ENCODE measurements at places on chromosomes 3 and 15.

- no peak for DNase-seq
Measured at GRCh38 chr3:104892044-104892443, 474.7 kb upstream of the ALCAM start.

DNA sequence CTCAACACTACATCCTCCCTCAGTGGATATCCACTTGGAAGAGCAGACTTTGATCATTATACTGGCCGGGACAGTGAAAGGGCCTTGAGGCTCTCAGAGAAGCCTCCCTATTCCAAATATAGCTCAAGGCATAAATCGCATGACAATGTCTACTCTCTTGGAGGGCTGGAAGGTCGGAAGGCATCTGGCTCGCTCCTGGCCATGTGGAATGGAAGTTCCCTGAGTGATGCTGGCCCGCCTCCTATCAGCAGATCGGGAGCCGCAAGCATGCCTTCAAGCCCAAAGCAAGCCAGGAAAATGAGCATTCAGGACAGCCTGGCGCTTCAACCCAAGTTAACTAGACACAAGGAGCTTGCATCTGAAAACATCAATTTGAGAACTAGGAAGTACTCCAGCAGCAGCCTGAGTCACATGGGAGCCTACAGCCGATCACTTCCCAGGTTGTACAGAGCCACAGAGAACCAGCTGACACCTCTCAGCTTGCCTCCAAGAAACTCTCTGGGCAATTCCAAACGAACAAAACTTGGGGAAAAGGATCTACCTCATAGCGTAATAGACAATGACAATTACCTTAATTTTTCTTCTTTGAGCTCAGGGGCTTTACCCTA, 25.4 kb downstream of the PHLDB2 start:
- peak; percentile 28 for DNase-seq

DNA sequence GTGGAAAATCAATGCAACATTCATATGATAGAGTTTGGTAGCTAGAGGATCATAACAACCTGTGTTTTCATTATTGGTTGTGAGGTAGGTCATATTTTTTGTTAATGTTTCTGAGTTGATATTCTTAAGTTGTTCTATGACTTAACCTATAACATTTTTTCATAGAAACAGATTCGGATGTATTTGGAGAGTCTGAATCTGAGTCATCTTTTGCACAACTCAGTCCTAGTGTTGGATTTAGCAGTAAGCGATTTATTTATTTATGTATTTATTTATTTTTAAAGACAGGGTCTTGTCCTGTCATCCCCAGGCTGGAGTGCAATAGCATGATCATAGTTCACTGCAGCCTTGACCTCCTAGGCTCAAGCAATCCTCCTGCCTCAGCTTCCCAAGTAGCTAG, 292.8 kb upstream of the ZNF717 start:
- no peak for DNase-seq

DNA sequence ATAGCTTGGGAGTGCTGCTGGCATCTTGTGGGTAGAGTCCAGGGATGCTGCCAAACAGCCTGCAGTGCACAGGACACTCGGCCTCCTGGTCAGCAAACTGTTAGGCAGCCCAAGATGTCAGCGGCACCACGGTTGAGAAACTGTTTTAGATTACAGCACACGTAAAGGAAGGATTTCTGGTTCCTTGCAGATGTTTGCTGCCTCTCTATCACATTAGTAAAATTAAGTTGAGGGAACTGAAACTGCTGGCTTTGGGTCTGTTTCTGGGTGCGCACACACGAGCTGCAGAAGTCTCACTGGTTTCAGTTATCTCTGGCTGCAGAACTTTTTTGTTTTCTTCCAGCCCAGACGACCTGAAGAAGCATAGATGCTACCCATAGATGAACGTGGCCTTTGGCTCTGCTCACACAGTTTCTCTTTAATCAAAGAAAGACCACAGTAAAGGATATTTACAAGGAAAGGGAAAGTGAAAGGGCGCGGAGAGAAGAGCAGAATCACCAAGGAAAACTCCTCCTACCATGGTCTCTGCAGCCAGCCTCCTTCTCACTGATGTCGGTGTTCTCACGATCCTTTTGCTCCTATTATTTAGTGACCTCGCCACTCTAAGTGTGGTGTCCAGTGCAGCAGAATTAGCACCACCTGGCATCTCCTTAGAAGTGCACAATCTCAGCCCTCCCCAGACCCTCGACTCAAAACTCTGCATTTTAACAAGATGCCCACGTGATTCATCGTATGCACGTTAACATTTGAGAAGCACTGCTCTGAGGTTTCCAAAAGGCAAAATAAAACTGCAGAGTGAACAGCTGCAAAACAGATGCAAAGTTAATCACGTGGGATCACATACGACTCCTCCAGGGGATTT, 50.6 kb upstream of the AKAP13 start:
- peak; percentile 91 for DNase-seq

GRCh38 chr3:44729384-44729910, at the start of gene ZNF501:
TSS of gene ZNF501 (plus strand) at chr3:44729635. CDS start at chr3:44734422, 4,787 bp downstream.
- peak; percentile 78 for DNase-seq

GRCh38 chr15:95880031-95880570, 450.4 kb upstream of the NR2F2 start:
- peak; percentile 66 for DNase-seq

DNA sequence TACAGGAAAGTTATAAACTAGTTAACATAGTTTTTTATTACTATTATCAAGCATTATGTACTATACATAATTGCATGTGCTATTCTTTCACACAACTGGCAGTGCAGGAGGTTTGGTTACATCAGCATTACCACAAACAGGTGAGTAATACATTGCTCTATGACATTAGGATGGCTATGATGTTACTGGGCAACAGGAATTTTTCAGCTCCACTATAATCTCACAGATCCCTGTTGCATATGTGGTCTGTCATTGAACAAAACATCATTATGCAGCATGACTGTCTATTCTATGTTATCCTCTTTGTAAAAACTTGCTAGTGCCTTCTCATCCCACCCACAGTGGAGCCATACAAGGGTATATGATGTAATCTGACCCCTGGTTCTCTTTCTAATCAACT, 36.5 kb upstream of the PDZRN3 start:
- DNase-seq, result no peak

DNA sequence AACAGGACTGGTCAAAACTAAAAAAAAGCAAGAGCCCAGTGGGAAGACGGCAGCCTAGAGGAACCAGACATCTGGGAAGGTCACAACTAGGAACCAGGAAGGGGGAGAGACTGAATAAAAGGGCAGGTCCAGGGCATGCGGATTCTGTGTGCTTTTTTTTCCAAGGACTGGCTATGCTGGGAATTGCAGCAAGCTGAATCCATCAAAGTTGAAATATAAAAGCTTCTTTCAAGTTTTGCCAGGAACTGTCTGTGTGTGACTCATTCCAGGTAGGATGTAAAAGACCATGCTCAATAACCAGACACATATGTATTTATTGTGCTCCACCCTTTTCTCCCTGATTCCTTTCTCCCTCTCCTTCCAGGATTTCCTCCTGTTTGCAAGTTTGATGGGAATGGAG, 47.9 kb upstream of the CCDC80 start:
- no peak for DNase-seq

DNA sequence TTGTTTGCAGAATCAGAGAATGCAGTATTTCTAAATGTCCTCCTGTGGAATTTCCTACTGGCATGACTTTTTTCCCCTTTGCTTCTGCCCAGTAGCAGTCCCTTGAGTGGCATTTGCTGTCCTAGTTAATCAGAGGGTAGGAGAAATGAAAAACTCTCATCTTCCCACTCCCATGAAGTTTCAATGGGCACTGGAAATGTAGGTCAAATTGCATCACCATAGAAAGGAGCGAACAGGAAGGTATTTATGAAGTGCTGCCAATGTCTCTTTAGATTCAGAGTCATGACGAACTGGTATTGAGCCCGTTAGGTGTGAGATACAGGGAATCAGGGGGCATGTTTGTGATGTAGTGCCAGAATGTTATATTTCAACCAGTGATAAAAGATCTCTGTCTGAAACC, 23.2 kb downstream of the ATXN7 start:
- no peak for DNase-seq

GRCh38 chr3:23490459-23490858, 287.3 kb downstream of the UBE2E2 start:
- DNase-seq, result peak; percentile 12

GRCh38 chr15:61195116-61196002, 33.7 kb downstream of the RORA start:
- peak; percentile 44 for DNase-seq

DNA sequence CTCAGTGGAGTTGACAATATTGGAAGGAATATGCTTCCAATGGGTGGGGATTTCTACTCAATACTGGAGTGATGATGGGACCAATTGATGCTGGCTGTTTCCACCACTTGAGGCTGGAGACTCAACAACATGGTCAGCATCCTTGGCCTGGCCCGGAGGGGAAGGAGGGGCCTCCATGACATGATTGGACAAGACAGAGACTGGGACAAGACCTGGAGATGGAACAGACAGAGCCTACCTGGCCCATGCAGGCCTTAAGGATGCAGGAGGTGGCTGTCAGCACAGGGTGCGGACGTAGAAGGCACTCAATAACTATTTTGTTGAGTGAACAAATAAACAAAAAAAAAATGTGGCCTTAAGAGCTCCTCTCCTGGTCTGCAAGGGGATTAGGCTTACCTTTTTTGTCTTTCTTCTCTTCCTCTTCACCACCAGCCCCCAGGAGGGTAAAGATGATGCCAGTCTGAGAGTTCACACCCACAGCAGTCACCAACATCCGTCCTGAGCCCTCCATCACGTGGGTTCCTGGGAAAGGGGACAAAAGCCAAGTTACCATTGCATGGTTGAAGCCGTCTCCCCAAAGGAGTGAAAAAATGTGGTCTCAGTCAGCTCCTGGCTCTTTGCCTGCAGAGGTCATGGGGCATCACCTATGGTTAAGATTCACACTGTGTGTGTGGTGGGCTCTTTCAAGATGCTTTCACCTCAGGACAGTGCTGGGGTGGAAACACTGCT, 67.1 kb upstream of the SEC13 start:
- no peak for DNase-seq

GRCh38 chr3:64653101-64653500, 34.7 kb downstream of the ADAMTS9 start:
- DNase-seq, result no peak

GRCh38 chr15:56817321-56818080, 84.2 kb upstream of the ZNF280D start:
- DNase-seq, result no peak

- DNase-seq, result no peak
Measured at GRCh38 chr3:131804565-131805133, 230.2 kb downstream of the CPNE4 start.

DNA sequence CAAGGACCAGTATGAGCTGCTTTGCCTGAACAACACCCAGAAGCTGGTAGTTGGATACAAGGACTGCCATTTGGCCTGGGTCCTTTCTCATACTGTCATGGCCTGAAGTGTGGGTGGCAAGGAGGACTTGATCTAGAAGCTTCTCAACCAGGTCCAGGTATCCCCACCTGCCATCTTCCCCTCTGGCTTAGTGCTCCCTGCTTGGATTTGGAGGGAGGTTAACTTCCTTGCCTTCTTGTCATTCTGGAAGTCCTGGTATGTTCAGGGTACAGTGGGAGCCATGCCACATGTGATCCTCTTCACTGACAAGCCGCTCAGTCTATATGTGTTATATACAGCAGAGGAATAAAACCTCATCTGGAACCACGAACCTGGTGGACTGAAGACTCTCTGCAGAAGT, 37.7 kb upstream of the TOPBP1 start:
- no peak for DNase-seq

DNA sequence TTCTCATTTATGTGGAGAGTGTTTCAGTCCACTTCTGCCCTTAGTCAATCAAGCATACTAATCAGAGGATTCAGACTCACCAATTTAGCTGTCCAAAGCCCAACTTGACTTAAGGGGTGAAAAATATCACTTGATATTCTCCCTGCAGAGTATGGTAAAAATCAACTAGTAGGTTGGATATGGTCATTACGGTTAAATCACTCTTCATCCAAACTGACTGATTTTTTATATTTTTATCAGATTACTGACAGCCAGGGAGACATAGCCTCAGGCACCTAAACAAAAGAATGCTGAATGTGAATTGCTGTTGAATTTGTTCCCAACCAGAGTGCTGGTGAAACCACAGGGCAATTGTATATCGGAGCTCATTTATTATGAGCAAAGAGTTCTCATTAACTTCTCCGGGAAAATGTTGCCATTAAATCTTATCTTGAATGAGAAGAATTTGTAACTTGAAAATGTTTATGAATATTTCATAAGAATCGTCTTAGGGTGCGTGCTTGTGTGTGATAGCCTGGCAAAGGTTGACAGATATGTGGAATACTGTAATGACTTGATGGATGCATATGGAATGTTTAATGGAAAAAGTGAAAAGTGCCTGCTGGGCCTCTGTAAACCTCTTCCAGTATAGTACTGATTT, 411.2 kb downstream of the NAALADL2 start:
- no peak for DNase-seq

DNA sequence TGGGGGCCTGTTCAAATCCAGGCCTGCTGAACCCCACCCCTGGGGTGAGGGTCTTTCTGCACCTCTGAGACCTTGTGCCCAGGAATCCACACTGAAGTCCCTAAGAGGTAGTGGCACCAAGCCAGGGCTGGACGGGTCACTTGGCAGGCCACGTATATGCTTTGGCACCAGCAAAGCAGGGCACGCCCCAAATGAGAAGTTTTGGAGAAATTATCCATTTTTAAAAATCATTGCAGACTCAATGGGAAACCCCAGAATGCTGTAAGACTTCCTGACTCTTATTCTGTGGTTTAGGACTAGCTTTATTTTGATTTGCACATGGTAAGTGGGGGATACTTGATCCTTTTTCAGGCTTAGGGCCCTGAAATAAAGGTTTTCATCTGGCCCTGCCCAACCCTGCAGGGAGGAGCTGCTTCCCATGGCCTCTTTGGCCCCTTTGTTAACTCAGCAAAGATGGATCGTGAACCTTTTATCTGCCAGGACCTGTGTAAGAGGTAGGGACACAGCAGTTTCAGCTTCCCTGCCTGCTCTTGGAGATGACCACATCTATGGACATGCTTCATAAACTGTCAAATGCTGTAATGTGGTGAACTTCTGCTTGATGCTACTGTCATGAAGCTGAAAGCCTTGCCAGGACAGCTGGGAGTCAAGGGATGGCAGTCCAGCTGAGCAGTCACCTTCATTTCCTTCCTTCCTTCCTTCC, 88.0 kb downstream of the HMG20A start:
- peak; percentile 33 for DNase-seq
